ENCODE measurements at places on chromosomes 6 and 20.

GRCh38 chr6:90402831-90403192 is 106.2 kb upstream of the BACH2 start:
- DNase-seq: no peak

GRCh38 chr6:36246506-36247268 is 23.2 kb upstream of the PNPLA1 start:
- DNase-seq: no peak

- no peak for DNase-seq
Measured at GRCh38 chr6:15615802-15616201, 47.0 kb downstream of the DTNBP1 start.

DNA sequence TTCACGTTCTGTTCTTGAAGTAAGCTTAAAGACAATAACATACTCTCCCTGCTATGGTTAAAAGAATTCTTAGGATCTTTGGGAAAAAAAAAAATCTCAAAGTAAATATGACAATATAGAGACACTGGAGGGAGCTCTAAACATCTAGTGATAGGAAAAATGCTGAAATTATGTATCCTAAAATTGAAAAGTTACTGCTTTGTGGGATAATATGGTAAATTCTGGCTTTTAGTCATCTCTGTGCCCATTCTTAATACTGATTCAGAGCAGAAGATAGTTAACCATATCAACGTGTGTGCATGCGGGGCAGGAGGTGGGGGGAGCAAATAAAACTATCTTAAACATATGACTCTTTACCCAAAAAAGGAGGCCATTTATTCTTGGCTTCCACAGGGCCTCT is 165.4 kb downstream of the GMPR start:
- DNase-seq: no peak

DNA sequence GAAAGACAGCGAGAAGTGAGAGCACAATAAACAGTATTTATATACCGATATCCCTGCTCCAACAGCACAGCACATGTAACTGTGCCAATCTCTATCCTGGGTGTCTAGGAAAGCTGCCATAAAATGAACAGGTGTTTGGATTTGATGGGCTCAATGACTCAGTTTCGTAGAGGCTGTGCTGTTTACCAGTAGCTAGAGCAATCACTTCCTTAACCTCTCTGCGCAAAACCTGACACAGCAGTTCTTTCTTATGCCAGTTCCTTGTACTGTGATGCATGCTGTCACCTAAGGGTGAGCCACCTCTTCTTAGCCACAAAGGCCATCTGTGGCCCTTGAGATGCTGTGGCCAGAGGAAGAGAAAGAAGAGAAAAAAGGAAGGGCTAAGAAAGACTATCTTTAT is 59.3 kb downstream of the SHPRH start:
- DNase-seq: no peak

DNA sequence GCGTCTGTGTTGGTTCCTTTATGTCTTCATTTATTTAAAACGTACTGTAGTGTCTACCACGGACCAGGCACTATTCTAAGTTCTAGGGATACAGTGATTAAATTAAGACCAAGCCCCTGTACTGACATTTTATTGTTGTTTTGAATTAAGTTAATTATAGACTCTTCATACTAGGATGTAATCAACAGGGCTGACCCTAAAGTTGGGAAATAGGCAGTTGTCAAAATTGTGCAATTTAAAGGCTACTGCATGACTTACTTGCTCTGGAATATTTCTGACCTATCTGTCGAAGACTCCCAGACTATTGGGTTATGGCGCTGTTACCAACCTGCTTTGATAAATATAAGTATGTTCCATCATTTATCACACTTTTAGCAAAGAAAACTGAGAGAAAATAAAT is 6.7 kb downstream of the MYO6 start:
- no peak for DNase-seq

DNA sequence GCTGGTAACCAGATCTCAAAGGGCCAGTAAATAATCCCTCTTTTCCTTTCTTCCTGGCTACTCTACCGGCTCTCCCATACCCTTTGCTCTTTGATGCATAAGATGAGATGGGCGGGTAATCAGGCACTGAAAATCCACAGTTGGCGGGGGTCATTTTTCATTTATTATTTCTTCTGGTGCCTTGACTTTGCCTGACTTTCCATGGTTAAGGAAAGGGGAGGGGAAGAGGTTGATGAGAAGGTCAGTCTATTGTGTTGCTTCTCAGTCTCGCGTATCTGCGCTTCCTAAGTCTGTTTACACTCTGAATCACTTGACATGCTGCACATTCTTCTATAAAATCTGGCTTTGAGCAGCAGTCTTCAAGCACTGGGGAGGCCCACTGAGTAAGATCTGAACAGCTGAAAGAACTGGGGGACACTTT is 121.1 kb upstream of the HDGFL1 start:
- no peak for DNase-seq

- no peak for DNase-seq
Measured at GRCh38 chr20:25459111-25459830, 51.8 kb downstream of the GINS1 start.

- no peak for DNase-seq
Measured at GRCh38 chr6:147222160-147222838, 18.1 kb downstream of the STXBP5 start.

- DNase-seq: no peak
Measured at GRCh38 chr20:13638162-13638495, 603 bp downstream of the TASP1 start.

DNA sequence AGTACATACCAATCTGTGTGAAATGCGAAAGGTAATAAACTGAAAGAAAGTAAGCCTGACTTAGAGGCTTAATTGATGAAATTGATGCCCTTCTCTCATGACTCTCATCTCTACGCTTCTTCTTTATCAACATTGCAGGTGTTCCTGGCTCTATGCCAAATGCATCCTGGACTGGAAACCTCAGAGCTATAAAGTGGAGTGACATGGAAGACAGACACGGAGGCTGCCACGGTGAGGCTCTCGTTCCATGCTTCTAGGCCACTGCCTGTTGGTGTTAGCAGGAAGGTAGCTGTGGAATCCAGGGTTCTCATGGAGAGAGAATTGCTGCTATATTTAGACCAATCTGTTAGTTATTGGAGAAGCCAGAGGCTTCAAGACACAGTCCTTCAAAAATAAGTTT is 73.2 kb downstream of the C6orf52 start:
- DNase-seq: no peak

DNA sequence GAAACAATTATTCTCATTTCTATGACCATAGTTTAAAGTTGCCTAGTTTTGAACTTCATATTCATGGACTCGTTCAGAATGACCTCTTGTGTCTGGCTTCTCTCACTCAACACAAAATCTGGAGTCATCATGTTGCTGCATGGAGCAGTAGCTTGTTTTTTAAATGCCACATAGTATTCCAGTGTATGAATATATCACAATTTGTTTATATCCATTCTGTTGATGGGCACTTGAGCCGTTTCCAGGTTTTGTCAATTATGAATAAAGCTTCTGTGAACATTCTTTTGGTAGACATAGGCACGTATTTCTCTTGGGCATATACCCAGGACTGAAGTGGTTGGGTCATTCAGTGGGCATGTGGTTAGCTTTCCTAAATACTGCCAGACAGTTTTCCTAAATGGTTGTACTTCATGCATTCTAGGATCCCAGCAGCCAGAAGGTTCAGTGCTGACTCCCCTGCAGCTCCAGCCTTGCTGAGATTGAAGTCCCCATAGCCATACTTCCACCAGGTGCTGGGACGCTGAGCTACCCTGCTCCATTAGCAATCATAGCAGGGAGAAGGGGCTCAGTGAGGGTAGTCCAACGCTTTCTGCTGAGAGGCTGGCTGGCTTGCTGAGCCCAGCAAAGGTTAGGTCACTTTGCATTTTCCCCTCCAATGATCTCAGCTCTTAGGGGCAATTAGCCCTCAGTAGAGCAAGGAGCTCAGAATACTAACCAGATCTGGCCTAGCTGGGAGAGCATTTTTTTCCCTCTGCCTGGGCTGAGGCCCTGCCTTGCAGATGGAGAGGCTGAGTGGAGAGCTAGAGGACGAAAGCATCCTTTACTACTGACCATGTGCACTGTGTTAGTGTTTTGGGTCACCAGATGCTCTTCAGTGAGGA is 35.7 kb upstream of the CTNNBL1 start:
- DNase-seq: no peak

DNA sequence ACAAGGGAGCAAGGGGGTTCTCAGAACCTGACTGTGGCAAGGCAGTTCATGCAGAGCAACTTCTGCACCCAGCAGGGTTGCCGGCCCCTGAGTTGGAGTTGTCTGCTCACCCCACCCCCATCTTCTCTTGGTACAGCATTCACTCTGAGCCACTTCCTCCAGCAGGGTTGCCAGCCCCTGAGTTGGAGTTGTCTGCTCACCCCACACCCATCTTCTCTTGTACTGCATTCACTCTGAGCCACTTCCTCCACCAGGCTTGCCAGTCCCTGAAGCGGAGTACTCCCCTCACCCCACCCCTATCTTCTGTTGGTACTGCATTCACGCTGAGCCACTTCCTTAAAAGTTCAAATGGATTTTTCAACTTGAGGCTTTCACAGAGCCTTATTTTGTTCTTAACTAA is 79.7 kb upstream of the SYNDIG1 start:
- no peak for DNase-seq

GRCh38 chr20:1324598-1325172 is 4.3 kb downstream of the SDCBP2 start:
- DNase-seq: no peak

GRCh38 chr20:18224968-18225568 is 63.3 kb upstream of the ZNF133 start:
- DNase-seq: no peak

- DNase-seq: no peak
Measured at GRCh38 chr6:75882734-75883133, 133.7 kb downstream of the MYO6 start.

DNA sequence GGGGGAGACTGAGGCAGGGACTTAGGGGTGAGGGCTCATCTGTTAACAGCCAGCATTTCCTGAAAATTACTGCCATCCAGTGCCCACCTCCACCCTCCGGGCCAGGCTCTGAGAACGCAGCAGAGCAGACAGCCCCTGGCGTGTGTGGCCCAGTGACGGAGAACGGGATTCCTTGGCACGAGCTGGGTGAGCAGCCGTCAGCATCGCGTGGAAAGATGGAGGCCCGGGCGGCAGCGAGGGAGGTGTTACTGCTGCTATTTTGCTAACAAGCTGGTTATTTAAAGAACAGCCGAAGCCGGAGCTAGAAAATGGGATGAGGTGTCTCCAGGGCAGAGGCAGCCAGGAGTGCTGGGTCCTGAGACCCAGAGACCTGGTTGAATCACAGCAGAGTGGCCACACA is 62.7 kb downstream of the DLGAP4 start:
- no peak for DNase-seq

DNA sequence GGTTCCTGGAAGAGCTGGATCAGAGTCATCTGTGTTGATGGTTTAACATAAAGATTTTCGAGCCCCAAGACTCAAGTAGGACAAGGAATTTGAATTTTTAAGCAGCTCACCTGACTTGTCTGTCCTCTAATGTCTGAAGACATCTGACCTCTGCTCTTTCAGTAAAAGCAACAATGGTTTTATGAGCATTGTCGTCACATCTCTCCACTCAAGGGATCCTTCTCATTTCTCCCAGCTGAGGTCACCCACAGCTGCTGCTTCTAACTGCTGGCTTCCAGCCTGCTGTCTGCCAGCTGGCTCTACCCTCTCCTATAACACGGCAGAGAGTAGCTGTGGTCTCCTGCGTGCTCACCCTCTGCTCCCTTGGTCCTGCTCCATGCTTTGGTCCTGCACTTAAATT is 24.7 kb upstream of the HDAC2 start:
- no peak for DNase-seq

- DNase-seq: no peak
Measured at GRCh38 chr6:15628499-15629131, 34.2 kb downstream of the DTNBP1 start.

- no peak for DNase-seq
Measured at GRCh38 chr20:38243709-38244020, 16.9 kb downstream of the KIAA1755 start.

DNA sequence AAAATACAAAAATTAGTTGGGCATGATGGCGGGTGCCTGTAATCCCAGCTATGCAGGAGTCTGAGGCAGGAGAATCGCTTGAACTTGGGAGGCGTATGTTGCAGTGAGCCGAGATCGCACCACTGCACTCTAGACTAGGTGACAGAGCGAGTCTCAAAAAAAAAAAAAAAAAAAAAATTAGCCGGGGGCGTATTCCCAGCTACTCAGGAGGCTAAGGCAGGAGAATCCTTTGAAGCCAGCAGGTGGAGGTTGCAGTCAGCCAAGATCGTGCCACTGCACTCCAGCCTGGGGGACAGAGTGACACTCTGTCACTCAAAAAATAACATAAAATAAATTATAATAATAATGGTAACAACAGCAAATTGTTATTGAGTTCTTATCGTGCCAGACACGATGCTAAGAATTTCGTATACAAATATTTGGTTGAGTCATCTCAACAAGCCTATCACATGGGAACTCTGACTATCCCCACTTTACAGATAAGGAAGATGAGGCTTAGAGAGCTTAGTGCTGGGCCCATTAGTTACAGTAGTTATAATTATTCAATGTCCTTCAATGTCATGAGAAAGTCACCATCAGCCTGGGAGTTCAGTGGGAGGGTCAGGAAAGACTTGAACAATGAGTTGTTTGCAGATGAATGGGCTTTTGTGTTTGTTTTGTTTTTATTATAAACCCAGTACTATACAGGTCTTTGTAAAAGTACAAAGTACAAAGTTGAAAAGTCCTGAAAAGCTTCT is 19.4 kb downstream of the C6orf15 start:
- DNase-seq: no peak

DNA sequence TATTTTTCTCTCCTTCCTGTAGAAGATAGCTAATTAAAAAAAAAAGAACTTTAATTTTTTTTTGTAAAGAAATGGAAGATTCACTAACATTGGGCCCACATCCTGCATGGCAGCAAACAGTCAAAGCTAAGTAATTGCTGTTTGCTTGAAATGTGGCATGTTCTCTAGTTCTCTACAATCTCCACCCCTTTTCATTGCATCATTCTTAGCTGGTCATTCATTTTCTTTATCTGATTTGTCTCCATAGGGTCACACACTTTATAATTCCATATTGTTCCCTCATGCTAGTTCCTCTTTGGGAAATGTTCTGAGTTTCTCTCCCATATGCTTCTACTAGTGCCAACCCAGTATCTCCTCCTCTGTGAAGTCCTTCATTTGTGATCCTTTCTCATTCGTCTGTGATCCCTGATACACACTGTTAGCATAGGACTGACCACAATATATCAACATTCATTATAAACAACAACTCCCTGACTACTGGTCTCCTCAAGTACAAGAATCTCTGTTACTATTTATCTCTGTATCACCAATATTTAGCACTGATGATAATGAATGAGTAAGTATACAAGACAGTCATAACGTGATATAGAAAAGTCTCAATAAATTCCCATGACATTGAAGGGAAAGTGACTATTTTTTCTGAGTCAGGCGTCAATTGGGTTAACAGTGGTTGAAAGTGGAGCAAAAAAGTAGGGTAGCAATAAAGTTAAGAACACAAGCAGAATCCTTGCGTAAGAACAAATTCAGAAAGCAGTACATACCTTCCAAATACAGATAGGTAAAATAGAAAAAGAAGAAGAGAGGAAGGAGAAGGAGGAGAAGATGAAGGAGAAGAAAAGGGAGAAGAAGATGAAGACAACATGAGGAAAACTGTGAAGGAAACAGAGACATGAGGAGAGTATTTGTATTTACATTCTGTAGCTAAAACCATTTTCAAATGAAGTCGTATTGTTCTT is 33.2 kb upstream of the MYB start:
- DNase-seq: no peak

GRCh38 chr6:57297505-57297904 is 19.9 kb upstream of the PRIM2 start:
- DNase-seq: no peak

Data from GM19239 (cell line).